ENCODE measurements at places on chromosomes 4 and X.

GRCh38 chr4:147916351-147916750 lies 184.5 kb downstream of the ARHGAP10 start:
- DNase-seq = no peak

- DNase-seq = no peak
These were observed 137.8 kb upstream of the DUSP21 start for GRCh38 chrX:44705817-44706551.

DNA sequence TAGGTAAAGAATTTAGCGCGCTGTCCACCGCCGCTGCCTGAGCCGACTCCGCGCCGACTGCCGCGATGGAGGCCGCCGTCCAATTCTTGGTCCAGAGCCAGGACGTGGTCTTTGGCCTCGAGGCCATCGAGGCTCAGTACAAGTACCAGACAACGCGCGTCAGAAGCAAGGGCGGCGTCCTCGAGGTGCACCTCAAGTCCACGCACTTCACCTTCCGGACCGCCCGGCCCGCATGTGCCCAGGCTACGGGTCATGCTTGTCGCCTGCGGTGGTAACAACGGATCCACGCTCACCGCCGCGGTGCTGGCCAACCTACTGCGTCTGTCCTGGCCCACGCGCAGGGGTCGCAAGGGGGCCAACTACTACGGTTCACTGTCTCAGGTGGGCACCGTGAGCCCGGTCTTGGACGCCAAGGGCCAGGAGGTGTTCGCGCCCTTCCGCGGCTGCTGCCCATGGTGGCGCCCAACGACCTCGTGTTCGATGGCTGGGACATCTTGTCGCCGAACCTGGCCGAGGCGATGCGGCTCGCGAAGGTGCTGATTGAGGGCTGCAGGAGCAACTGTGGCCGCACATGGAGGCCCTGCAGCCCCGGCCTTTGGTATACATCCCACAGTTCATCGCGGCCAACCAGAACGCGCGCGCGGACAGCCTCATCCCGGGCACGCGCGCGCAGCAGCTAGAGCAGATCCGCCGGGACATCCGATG lies 128.0 kb downstream of the ANAPC4 start:
- no peak for DNase-seq

- no peak for DNase-seq
These were observed 64.7 kb upstream of the GPR78 start for GRCh38 chr4:8515316-8516060.

DNA sequence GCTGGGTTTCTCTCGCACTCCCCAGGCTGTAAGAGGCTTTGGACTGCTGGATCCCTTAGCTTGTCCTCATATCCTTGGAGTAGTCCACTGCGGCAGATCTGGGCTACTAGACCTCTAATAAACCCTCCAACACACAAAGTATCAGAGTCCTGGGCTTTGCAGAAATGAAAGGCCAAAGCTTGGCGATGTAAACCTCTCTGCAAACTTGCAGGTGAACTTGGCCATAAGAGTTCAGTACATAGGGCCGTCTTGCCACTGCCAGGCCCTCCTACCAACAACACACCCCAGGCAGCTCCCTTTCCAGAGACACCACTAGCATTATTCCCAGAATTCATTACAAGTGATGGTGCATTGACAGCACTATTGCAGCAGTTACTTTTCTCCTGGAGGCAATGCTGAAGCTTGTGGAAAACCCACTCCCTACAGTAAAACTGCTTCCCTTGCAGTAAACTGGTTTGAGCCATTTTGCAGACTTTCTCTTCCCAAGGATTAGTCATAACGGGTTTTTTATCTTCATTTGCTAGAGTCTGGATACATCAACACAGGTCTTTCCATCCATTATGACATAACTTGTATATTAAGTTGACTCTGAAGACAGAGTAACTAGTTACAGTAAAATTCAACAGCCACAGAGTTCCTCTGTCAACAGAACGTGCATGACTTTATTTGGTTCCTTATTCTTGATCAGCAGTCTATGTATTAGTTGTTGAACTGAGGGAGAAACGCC lies 2.4 kb downstream of the ANKRD50 start:
- DNase-seq = no peak

- no peak for DNase-seq
These were observed 171.9 kb upstream of the RBPJ start for GRCh38 chr4:26148927-26149326.

GRCh38 chr4:8315435-8316250 lies 46.1 kb downstream of the HTRA3 start:
- no peak for DNase-seq

DNA sequence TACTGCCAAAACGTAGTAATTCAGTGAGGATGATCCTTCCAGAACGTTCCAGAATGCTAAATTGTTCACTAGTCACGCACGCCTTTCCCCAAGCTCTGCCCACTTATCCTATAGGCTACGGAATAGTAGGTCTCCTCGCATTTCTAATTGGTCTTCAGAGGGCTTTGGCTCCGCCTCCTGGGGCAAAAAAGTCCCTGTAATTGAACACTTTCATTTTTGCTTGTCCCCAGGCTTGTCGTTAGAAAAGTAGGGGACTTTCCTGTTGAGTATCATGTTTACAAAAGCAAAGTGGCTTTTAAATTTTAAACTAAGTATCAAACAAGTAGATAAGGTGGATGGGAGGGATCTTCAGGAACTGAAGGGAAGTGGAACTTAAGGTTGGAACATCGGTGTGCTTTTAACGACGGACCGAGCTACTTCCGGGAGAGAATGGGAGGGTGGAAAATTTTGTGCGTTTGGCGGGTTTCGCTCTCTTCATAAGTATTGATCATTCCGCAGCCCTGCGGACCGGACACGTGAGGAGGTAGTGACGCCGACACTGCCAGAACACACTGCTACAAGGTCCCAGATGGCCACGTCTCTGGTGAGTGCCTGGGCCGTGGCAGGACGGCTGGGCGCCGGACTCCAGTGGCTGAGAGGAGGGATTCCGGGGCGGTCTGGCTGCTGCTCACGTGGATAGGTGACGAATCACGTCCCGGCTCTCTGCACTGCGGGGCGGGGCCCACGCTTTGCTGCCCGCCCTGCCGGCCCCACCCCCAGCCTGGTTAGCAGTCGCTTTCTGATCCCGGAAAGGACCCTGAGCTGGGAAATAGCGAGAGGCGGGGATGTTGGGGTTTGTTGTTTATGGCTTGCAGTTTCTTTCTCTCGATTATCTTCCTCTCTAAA lies at the start of gene NXT2:
Gene NXT2, plus strand, starts transcription at position 406 of the 885 bp plus-strand sequence. Its CDS starts 163 bp downstream, at position 569.
- DNase-seq = peak; percentile 82

GRCh38 chr4:83080561-83080960 lies 34.0 kb downstream of the PLAC8 start:
- no peak for DNase-seq

DNA sequence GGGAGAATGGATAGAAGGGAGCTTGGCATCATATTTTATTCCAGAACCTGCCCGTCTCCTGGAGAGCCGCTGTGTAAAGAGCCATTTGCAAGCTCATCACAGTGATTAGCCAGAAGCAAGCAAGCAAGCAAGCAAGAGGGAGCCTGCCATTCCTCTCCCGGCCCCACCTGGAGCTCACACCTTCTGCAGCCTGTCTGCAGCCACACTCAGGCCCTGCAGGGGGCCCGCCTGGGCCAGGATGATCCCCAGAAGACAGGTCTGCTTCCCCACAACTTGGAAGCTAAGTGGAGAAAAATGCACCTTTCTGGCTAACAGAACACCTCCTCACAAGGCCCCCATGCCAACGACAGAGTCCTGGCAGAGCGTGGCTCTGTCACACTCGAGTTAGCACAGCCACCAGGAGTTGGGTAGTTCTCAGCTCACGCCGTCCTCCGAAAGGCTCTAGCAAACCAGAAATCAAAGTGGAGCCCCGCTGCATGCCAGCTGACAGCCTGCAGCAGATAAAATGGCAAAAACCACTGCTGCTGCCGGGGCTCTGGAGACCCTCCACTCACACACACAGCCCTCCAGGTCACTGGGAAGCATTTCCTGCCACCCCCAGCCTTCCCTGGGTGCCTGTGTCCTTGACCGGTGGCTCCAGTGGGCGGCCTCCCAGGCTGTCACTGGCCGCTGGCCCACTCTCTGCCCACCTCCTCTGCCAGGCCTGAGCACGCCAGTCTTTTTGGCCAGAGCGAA lies 54.9 kb downstream of the DCTD start:
- no peak for DNase-seq

DNA sequence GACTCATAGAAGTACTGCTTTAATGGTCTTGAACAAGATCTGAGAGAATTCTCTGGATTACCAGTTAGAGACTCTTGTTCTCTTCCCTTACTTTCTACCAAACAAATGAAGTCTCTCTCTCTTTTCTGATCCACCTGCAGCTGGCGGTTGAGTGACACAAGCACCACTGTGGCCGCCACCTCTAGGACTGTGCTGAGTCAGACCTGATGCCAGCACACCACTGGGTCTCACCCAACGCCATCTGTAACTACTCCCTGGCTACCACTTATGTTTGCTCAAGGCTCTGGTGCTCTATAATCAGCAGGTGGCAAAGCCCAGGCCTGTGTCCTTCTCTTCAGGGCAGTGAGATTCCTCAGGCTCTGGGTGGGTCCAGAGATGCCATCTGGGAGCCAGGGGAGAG lies 1173.5 kb downstream of the RPA4 start:
- DNase-seq = no peak

DNA sequence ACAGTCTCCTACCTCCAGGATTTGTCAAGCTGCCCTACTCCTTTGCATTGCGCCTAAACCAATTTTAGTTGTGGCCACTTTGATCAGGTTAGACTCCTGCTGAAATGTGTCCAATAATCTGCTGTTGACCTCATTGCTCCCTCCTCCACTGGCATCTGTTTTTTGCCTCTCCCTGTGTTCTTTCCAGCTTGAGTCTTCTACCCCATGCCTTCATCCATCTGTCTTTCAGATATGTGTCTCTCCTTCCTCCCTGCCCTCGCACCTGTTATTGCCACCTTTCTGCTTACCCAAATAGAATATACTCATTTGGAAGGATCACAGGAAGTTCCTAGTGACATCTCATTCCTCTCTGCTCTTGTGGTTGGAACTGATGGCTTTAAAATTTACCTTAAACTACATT lies 366.6 kb upstream of the CLNK start:
- no peak for DNase-seq

DNA sequence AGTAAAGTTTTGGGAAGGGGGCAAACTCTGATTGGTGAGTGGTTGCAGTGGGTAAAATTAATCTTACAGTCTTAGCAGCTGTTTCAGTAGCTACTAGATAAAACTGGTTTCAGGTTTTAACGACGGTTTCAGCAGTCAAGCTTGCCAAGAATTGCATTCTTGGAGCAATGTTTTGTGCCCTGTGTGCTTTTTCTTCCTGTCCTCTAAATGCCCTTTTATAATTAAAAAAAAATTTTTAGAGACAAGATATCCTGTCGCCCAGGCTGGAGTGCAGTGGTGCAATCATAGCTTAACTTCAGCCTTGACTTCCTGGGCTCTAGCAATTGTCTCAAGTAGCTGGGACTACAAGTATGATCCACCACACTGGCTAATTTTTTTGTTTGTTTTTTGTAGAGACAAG lies 6.3 kb upstream of the PPEF2 start:
- no peak for DNase-seq

Measured in naive B cell (primary cell).